ENCODE measurements at places on chromosomes 1 and 21.

DNA sequence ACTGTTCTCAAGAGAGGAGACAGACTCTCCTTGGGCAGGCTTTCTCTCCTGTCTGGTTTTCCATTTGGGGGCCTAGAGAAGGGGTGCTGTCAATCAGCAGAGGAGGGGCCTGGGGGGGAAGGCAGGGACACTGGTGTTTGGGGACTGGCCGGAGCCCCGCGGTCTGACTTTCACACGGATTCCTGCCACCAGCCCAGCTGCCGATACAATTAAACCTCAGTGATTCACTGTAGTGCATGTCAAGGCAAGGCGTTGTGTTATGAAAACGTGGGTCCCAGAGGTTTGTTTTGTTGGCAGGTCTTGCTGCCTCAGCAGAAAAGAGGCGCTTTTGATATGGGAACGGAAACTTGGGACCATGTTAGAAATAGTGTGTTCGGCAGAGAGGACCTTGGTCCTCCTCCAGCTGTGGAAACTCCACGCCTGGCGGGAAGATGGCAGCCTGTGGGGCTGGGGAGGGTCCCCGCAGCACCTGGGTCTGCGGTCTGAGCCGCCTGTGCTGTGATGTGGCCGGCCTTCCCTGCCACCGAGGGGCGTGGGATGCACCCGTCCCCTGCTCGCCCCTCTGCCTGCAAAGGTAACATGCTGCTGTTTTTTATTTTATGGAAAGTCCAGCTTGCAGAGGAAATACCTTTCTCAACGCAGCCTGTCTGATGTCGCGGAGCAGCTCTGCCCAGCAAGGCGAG, 47.6 kb downstream of the SPSB1 start:
- DNase-seq, result no peak

- no peak for DNase-seq
These were observed at the start of gene KCNJ10 for GRCh38 chr1:160069460-160070231. KCNJ10 (minus strand) TSS chr1:160070160; CDS start chr1:160042532, 27,628 bp downstream.

GRCh38 chr1:121517586-121518230, 332.9 kb downstream of the SRGAP2C start:
- DNase-seq, result no peak

DNA sequence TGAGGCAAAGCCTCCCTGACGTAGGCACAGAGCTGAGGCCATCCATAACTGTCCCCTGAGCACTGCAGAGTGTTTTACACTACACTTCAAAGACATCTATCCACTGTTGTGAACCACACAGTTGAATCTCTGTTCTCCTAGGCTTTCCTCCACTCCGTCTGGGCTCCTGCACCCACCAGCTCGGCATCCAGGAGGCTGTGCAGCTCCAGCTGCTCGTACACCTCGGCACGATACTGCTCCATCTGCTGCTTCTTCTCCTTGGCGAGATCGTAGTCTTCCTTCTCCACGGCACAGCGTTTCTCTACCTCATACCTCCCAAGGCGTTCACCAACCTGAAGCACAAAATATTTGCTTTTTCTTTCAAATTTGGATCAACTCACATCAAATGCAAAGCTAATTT, 18.2 kb downstream of the CEP104 start:
- no peak for DNase-seq

GRCh38 chr1:119590393-119590792, 57.7 kb downstream of the ZNF697 start:
- DNase-seq, result no peak

- no peak for DNase-seq
These were observed 131.6 kb downstream of the DMRTB1 start for GRCh38 chr1:53590531-53591515.

GRCh38 chr1:232308616-232309015, 321.3 kb downstream of the SIPA1L2 start:
- no peak for DNase-seq

GRCh38 chr1:45348966-45349677, 8.9 kb upstream of the MUTYH start:
- no peak for DNase-seq

GRCh38 chr1:12604114-12604874, 13.7 kb downstream of the DHRS3 start:
- DNase-seq, result peak; percentile 47

- DNase-seq, result no peak
These were observed 56.7 kb downstream of the KCNC4 start for GRCh38 chr1:110266834-110267233.

DNA sequence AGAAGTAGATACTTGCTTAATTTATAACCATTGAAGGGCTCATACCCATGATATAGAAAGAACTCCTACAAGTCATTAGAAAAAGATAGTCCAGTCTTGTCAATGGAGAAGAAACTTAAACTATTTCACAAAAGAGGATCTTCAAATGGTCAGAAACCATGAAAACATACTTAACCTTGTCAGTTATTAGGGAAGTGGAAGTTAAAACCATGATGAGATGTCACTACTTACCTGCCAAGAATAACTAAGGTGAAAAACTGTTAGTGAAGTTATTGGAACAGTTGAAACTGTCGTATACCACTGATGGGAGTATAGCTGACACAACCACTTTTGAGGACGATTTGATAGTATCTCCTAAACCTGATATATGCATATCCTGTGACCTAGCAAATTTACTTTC, 46.8 kb downstream of the OSBPL9 start:
- no peak for DNase-seq

DNA sequence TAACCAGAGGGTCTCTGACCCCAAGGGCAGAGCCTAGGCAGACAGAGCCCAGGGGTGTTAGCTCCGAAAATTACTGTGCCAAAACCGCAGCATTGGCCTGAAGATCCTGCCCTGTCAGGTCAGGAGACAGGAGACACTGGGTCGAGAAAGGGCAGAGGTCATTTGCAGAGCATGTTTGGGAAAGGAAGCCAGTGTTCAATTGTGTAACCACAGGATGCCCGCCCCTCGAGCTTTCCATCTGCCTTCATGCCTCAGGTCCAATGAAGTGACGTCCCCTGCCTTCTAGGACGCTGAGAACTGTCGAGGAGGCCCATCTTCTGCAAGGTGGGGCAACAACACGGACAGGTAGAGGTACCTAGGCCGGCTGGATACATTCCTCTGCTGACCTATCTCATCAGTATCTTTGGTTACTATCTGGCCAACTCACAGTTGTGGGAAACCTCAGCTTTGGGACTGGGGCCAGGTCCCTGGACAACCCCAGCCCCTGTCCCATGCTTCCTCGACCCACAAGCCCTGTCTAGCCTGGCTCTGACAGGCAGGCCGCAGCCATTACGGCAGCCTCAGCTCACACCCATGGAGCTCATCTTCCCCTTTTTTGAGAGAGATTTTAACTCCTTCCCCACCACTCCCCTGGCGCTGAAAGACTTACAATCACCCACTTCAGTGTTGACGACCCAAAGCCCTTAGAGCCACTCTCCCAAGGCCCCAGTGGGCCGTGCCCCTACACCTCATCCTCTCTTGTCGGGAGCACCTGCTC, 1.3 kb downstream of the ARL8A start:
- no peak for DNase-seq

GRCh38 chr1:214506972-214507431, 44.4 kb downstream of the PTPN14 start:
- DNase-seq, result no peak

DNA sequence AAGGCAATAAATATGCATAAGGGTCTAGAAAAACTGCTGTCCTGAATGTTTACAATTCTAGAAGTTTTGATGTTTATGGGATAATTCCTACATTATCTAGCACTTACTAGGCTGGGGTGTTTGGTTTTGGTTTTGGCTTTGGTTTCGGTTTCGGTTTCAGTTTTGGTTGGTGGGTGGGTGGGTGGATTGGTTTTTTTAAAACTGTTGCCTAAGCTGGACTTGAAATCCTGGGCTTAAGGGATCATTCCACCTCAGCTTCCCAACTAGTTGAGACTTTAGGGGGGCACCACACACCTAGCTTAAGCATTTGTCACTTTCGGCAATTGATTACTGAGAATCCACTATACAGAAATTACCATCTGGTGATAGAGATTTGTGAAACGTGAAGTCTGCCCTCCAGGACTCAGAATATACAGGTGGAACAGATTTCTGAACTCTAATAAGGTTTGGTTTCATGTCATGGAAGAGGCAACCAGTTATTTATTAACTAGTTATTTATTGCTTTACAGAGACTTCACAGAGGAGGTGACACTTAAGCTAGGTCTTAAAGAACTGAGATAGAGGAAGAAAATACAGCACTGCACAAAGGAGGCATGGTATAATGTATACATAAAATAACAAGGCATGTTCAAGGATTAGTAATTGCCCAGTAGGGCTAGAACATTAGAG, 69.6 kb downstream of the PIK3R3 start:
- peak; percentile 18 for DNase-seq

DNA sequence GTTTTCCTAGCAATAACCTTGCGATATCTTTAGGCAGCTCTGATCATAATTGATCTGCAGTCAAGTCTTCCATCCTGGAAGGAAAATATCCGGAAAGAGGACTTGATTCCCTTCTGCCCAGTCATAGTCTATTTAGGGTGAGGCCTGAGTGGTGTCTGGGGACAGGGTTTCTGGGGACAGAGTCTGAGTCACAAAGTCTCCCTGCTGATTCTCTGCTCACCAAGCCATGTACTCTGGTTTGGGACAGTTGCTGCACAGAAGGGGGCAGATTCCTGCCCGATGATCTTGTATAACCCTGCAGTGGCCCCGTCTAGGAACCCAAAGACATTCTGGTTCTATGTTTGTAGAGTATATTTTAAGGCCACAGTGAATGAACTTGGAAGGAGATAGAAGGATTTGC, 178.8 kb downstream of the KCNJ6 start:
- DNase-seq, result no peak

GRCh38 chr1:52876843-52877242, 34.3 kb downstream of the ZYG11A start:
- no peak for DNase-seq

- no peak for DNase-seq
These were observed 58.5 kb downstream of the HSF2BP start for GRCh38 chr21:43600642-43601402.

GRCh38 chr1:112396653-112397471, 848 bp downstream of the CTTNBP2NL start:
- no peak for DNase-seq

- no peak for DNase-seq
These were observed 2.8 kb downstream of the DYRK1A start for GRCh38 chr21:37369307-37369854.

DNA sequence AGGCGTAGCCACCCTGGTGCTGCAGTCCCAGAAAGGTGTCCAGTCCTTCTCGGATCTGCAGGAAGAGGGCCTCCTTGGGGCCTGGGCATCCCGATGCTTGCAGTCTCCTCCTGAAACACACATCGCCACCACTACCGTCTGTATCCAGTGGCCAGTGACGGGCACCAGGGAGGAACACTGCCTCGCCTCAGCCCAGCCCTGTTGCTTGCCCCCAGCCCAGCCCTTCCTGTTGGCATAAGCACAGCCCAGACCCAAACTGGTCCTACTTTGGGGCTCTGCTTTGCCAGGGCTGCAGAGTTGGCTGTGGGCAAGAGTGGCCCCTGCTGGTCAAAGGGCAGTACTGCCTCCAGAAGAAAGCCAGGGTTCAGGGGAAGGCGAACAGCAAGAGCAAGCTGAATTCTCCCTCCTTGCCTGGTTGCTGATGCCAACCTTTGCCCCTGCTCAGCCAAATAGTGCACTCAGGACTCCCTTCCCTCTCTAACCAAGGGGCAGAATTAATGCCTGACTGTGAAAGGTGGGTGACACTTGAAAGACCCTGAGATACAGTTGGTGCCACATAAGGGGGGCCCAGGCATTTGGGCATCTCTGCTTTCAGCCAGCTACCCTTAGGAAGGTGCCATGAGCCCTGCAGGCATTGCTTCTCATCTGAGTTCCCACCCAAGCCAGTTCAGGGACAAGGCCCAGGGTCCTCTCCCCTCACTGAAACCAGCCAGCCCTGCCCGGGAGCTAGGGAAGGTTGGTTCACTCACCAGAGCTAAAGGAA, 11.1 kb upstream of the ARHGEF2 start:
- DNase-seq, result peak; percentile 73

- no peak for DNase-seq
These were observed 69.1 kb downstream of the TGFB2 start for GRCh38 chr1:218414060-218414728.

DNA sequence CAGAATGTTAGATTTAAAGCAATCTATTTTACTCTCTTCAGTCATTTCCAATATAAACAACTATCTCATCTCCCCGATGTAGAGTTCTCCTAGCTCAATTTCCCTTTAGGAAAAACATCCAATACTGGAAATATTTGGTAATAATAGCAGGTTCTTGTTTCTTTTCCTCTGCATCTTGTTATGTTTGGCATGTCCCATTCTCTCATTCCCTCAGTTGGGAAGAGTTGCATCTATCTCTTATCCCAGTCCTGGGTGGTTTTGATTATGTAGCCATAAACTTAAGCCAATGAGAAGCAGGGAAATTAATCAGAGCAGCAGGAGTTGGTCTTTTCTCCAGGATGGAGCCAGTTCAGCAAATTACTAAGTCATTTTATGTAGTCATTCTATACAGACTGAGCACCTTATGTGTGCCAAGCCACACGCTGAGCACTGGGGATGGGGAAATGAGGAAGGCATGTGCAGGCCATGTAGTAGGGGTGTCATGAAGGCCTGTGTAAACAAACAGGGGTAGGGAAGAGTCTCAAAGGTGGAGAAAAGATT, 418.2 kb upstream of the NFIA start:
- DNase-seq, result no peak

DNA sequence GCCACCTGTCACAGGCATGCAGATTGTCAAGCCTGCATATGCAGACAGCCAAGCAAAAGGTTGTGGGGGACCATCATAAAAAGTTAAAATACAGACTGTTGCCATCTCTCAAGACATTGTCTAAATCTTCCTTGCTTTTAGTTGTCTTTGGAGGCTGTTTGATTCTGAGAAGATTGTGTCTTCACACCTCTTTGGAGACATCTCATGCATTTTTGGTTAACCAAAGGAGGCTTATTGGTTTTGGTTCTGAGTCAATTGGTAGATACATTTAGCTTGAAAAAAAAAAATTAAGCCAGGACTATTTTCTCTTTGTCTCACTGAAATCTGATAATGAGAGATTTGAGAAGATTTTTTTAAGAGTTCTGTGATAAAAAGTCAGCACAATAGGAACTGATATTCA, 217.6 kb downstream of the LYPLAL1 start:
- DNase-seq, result no peak

DNA sequence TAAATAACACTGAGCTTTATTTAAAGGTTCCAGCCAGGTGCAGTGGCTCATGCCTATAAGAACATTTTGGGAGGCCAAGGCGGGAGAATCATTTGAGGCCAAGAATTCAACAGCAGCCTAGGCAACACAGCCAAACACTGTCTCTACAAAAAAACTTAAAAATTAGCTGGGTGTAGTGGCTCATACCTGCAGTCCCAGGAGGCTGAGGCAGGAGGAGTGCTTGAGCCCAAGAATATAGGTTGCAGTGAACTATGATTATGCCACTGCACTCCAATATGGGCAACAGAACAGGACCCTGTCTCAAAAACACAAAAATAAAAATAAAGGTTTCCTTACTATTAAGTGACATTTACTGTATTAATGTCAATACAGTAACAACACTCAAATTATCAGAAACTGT, 2.1 kb downstream of the TAF12 start:
- DNase-seq, result peak; percentile 27

DNA sequence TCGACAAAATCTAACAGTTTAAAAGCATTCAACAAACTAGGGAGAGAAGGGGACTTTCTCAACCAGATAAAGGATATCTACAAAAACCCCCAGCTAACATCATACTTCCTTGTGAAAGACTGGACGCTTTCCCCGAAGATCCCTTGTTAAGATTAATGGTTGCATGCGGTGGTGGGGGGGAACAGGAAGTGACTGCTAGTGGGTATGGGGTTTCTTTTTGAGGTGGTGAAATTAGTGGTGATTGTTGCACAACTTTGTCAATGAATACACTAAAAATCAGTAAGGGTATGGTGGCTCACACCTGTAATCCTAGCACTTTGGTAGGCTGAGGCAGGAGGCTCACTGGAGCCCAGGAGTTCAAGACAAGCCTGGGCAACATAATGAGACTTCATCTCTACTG, 26.9 kb upstream of the EYA3 start:
- peak; percentile 1 for DNase-seq

Measured in activated CD4-positive, alpha-beta T cell treated with anti-CD3 and anti-CD28 coated beads, Interleukin-2, amount 50 U/mL, for 4 hours (primary cell).